ENCODE measurements at places on chromosomes 5 and 9.

DNA sequence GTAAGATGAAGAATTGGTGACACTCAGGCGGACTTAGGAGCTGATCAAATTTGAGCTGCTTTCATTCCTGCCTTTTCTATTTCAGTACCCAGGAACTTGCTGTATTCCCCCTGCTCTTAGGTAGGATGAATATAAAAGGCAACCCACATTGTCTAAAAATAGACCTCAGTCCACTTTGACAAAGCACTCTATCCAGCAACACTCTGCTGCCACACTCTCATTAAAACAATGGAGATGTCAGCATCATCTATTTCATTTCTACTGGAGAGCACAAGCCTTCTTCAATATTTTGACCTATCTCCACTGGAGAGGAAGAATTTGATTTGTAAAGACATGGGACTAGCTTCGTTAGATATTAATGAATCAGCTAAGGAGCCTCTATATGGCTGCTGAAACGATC is 468.4 kb downstream of the PTPRD start:
- DNase-seq, result no peak
- H3K27ac ChIP-seq, result no peak overlapping the region
- H3K36me3 ChIP-seq, result no peaks in the 10 kb centered on the region
- no peaks in the 10 kb centered on the region for H3K4me1 ChIP-seq

DNA sequence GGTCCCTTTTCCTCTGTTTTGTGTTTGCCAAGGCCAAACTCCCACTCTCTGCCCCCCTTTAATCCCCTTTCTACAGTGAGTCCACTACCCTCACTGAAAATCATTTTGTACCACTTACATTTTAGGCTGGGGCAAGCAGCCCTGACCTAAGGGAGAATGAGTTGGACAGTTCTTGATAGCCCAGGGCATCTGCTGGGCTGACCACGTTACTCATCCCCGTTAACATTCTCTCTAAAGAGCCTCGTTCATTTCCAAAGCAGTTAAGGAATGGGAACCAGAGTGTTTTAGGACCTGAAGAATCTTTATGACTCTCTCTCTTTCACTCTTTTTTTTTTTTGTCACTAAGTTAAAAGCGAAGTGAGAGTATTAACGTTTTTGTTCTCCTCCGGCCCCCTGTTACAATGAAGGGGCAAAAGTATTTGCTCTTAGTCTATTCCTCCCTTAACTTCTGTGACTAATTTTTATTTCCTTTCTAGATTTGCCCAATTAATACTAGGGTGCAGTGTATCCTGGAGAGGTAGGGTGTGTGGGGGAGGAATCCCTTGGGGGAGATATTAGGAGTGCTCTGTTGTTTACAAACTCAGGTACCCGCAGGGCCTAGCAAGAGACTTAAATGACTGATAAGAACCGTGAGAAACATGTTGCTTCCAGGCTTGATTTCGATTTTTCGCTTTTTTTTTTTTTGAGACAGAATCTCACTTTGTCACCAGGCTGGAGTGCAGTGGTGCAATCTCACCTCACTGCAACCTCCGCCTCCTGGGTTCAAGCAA is 14.7 kb downstream of the GM2A start:
- no peak overlapping the region for H3K27ac ChIP-seq
- DNase-seq, result no peak
- H3K36me3 ChIP-seq, result peaks cover 45% of the 10 kb centered on the region
- H3K4me3 ChIP-seq, result no peak overlapping the region
- peaks cover 6% of the 10 kb centered on the region for H3K4me1 ChIP-seq

DNA sequence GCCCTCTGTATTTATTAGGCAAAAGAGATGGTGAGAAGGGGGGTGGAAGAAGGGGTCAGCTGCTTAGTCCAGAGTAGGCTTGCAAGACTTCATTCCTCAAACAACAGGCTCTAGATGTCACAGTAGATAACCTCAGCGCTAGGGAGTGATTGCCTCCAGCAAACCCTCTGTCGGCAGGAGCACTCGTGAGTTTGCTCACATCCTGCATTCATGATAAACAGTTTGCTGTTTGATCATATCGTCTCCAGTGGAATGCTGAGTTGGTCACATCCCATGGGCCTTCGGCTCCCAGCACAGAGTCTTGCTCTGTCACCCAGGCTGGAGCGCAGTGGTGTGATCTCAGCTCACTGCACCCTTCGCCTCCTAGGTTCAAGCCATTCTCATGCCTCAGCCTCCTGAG is 3.6 kb downstream of the TTC23L start:
- no peaks in the 10 kb centered on the region for H3K36me3 ChIP-seq
- no peak overlapping the region for H3K27ac ChIP-seq
- no peak overlapping the region for H3K4me3 ChIP-seq
- no peaks in the 10 kb centered on the region for H3K27me3 ChIP-seq

- no peak for DNase-seq
- H3K27ac ChIP-seq, result no peak overlapping the region
- H3K27me3 ChIP-seq, result no peaks in the 10 kb centered on the region
- no peaks in the 10 kb centered on the region for H3K36me3 ChIP-seq
Observed at GRCh38 chr5:93717162-93717561, 24.2 kb downstream of the POU5F2 start.

GRCh38 chr5:148659641-148660345 is 5.5 kb upstream of the HTR4 start:
- no peaks in the 10 kb centered on the region for H3K27me3 ChIP-seq
- H3K4me3 ChIP-seq, result no peak overlapping the region
- no peak overlapping the region for H3K27ac ChIP-seq

DNA sequence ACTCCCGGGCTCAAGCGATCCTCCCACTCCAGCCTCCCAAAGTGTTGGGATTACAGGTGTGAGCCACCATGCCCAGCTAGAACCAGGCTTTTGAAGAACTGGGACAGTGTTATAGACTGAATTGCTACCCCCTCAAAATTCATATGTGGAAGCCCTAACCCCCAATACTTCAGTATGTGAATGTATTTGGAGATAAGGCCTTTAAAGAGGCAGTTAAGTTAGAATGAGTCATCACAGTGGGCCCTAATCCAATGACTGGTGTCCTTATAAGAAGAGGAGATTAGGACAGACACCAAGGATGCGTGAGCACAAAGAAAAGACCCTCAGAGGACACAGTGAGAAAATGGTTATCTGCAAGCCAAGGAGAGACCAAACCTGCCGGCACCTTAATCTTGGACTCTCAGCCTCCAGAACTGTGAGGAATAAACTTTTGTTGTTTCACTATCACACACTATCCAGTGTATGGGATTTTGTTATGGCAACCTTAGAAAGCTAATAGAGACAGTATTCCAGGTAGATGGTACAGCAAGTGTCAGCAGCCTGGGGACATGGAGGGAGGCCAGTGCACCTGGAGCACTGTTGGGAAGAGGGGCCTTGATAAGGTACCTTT is 31.4 kb upstream of the ERGIC1 start:
- no peak for DNase-seq
- H3K36me3 ChIP-seq, result no peaks in the 10 kb centered on the region
- no peak overlapping the region for H3K4me3 ChIP-seq
- H3K27me3 ChIP-seq, result no peaks in the 10 kb centered on the region

DNA sequence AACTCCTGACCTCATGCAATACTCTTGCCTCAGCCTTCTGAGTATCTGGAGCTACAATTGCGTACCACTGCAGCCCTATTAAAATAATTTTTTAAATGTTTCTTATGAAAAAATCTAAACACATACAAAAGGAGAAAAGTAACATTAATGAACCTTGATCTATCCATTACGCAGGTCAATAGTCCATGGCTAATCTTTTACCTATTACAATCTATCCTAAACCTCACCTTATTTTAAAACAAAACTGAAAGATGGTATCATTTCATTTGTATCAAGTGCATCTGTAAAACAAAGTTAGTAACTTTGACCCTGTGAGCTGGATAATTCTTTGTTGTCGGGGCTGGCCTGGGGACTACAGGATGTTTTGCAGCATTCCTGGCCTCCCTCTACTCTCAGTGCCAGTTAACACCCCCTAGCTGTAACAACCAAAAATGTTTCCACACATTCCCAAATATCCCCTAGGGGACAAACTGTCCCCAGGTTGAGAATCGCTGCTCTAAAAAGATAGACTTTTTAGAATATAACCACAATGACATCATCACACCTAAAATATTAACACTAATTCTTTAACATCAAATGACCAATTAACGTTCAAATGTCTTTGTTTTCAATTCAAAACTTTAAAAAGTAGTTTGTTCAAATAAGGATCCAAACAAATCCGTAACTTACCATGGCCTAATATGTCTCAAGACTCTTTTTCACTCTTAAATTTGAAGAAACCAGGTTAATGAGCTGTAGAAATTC is 54.8 kb downstream of the RNF38 start:
- H3K4me1 ChIP-seq, result no peaks in the 10 kb centered on the region
- no peak overlapping the region for H3K4me3 ChIP-seq
- H3K27ac ChIP-seq, result no peak overlapping the region
- DNase-seq, result no peak
- H3K27me3 ChIP-seq, result no peaks in the 10 kb centered on the region
